ENCODE measurements at places on chromosomes 3 and 15. TPM values are rescaled to one million over a fixed set of nuclear protein-coding genes. Genes with fewer than 3 reads are reported as not detected.

The ST3GAL6 gene
- total RNA-seq, result 10.7 TPM

The C15orf62 gene
- 0.36 TPM for total RNA-seq

The SPATA12 gene
- not detected for total RNA-seq

The HRG gene
- not detected for total RNA-seq

The LEKR1 gene
- not detected for total RNA-seq

The SETD2 gene
- 15.3 TPM for total RNA-seq

The CCNB2 gene
- 22.2 TPM for total RNA-seq

The SLC41A3 gene
- 38.7 TPM for total RNA-seq

The TNFSF10 gene
- 0.36 TPM for total RNA-seq

The CD96 gene
- 0.32 TPM for total RNA-seq

The CPNE9 gene
- not detected for total RNA-seq

The BNC1 gene
- 1.1 TPM for total RNA-seq

The CKMT1A gene
- not detected for total RNA-seq

The ZBED2 gene
- total RNA-seq, result not detected

Measured in cardiac atrium fibroblast (primary cell).